Stimulated activated naive B cell treated with anti-CD40 and anti-IgM and Interleukin-4, amounts not matched to agents 10 μg/mL and 1 μg/mL and 100 μg/mL, for 72 hours (primary cell): ENCODE measurements at places on chromosomes 5 and 9.
A peak's percentile ranks its signal among the peaks of the same experiment; 100 is the strongest.

DNA sequence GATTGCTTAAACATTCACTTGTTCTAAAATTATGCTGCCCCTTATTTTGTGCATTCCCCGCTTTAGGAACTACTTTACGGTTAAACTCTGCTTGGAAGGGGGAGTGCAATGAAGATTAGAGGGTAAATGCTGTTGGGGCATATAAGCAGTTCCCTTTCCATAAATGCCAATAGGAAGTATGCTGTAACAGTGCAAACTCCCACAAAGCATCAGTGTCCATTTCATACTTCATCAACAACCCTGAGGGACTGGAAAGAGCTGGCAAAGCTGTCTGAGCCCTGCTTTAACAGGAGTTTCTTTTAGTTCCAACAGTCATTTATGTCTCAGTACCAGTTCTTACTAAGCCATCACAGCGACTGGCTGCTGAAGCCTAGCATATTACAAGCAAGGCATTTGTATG is 1.8 kb downstream of the ACTL7A start:
- no peaks in the 10 kb centered on the region for H3K27me3 ChIP-seq
- no peak overlapping the region for H3K27ac ChIP-seq
- no peak overlapping the region for H3K4me3 ChIP-seq
- H3K4me1 ChIP-seq, result no peaks in the 10 kb centered on the region

GRCh38 chr5:172410160-172410559 is 44.2 kb downstream of the SH3PXD2B start:
- peak; percentile 12 for DNase-seq
- peaks cover 5% of the 10 kb centered on the region for H3K27me3 ChIP-seq
- no peaks in the 10 kb centered on the region for H3K36me3 ChIP-seq
- no peak overlapping the region for H3K4me3 ChIP-seq
- peak overlapping the region; percentile 9 for H3K27ac ChIP-seq

DNA sequence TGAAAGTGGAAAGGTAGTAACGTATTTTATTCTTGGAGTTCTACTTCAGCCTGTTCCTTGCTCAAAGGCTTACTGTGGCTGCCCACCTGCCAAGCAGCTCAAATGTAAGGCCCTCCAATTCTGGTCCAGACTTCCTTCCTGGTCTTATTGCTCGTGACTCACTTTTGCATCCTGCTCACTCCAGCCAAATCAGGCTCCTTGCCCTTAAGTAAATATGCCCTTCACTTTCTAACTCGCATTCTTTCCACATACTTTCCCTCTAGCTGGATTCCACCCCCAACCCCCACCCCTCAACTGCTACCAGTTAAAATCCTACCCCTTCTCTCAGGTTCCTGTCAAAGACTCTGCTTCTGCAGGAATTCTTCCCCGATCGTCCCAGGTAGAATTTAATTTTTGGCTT is 96.6 kb downstream of the GALNT10 start:
- peaks cover 32% of the 10 kb centered on the region for H3K4me1 ChIP-seq
- no peak overlapping the region for H3K4me3 ChIP-seq
- H3K36me3 ChIP-seq, result no peaks in the 10 kb centered on the region
- H3K27me3 ChIP-seq, result no peaks in the 10 kb centered on the region

DNA sequence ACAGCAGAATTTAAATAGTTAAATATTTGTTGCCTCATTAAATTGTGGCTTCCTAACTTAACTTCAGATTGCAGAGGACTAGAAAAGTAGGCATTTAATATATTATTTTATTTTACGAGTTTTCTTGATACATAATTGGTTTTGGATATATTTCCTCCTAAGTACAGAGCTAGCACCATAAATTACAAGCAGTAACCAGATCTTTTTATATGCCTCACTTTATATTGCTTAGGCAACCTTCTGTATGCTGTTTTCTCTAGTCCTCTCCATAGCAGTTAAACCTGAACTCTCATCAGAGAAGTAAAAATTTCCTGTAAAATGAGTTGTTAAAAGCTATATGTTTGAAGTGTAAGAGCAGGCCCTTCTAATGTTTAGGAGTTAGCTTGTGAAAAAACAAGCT is 144.2 kb downstream of the ZCCHC7 start:
- no peak overlapping the region for H3K4me3 ChIP-seq
- H3K4me1 ChIP-seq, result peaks cover 32% of the 10 kb centered on the region
- peaks cover 33% of the 10 kb centered on the region for H3K36me3 ChIP-seq
- no peak for DNase-seq

- H3K4me1 ChIP-seq, result no peaks in the 10 kb centered on the region
- no peak overlapping the region for H3K4me3 ChIP-seq
- no peak overlapping the region for H3K27ac ChIP-seq
- no peak for DNase-seq
- H3K27me3 ChIP-seq, result no peaks in the 10 kb centered on the region
- H3K36me3 ChIP-seq, result no peaks in the 10 kb centered on the region
Measured at GRCh38 chr5:2335125-2335732, 416.2 kb downstream of the IRX2 start.

DNA sequence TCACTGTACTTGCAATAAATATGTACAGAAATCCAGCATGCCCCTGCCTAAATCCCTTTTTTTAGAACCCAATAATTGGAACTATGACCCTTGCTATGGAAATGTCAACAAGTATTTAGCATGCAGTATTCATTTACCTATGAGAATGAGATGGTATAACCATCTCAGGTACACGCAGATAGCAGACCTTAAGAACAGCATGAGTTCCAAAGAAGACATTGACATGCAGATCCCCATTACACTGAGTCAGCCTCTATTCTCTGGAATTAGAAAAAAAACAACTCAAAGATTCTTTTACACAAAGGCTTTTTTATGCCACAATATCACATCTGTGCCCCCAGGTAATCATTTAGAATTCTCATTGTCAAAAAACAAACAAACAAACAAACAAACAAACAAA is 325.6 kb upstream of the TLE4 start:
- H3K27ac ChIP-seq, result no peak overlapping the region
- no peaks in the 10 kb centered on the region for H3K36me3 ChIP-seq
- no peak for DNase-seq
- peaks cover 7% of the 10 kb centered on the region for H3K27me3 ChIP-seq
- no peaks in the 10 kb centered on the region for H3K4me1 ChIP-seq

- no peaks in the 10 kb centered on the region for H3K27me3 ChIP-seq
- peaks cover 28% of the 10 kb centered on the region for H3K4me1 ChIP-seq
- H3K4me3 ChIP-seq, result no peak overlapping the region
- H3K36me3 ChIP-seq, result no peaks in the 10 kb centered on the region
- H3K27ac ChIP-seq, result no peak overlapping the region
- no peak for DNase-seq
Measured at GRCh38 chr5:72478684-72479083, 28.5 kb downstream of the ZNF366 start.

GRCh38 chr9:125260561-125260960 is 1.1 kb upstream of the GAPVD1 start:
- no peak for DNase-seq
- H3K4me1 ChIP-seq, result peaks cover 50% of the 10 kb centered on the region
- peaks cover 20% of the 10 kb centered on the region for H3K36me3 ChIP-seq
- peak overlapping the region; percentile 98 for H3K4me3 ChIP-seq

- no peaks in the 10 kb centered on the region for H3K36me3 ChIP-seq
- no peak overlapping the region for H3K4me3 ChIP-seq
- DNase-seq, result no peak
- no peak overlapping the region for H3K27ac ChIP-seq
- H3K27me3 ChIP-seq, result no peaks in the 10 kb centered on the region
Measured at GRCh38 chr9:16322849-16323248, 547.6 kb downstream of the BNC2 start.

DNA sequence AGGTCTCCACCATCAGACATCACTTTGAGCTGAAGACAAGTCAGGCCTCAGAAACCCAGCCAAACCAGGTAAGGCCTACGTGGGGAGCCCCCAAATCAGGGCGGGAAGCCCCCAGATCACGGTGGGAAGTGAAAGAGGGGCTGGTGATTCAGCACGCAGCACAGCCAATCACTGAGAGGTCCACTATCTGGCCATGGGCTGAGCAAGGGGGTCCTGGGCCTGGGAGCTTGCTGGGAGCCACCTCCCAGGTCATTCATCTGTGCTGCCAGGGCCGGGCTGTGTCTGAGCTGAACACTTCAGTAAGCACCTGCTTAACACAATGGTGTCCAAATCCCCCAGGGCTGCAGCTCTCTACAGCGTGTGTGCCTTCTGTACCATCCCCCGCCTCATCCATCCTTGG is 15.5 kb downstream of the MED10 start:
- peaks cover 60% of the 10 kb centered on the region for H3K36me3 ChIP-seq
- H3K4me3 ChIP-seq, result no peak overlapping the region
- no peaks in the 10 kb centered on the region for H3K27me3 ChIP-seq
- no peak for DNase-seq

- H3K27ac ChIP-seq, result no peak overlapping the region
- no peak overlapping the region for H3K4me3 ChIP-seq
- no peaks in the 10 kb centered on the region for H3K4me1 ChIP-seq
- DNase-seq, result no peak
Measured at GRCh38 chr9:127207734-127208410, 56.7 kb upstream of the GARNL3 start.

- DNase-seq, result no peak
- H3K4me1 ChIP-seq, result no peaks in the 10 kb centered on the region
- H3K27me3 ChIP-seq, result no peaks in the 10 kb centered on the region
- H3K4me3 ChIP-seq, result no peak overlapping the region
- H3K27ac ChIP-seq, result no peak overlapping the region
- no peaks in the 10 kb centered on the region for H3K36me3 ChIP-seq
Measured at GRCh38 chr5:98631311-98632054, 142.0 kb upstream of the RGMB start.

DNA sequence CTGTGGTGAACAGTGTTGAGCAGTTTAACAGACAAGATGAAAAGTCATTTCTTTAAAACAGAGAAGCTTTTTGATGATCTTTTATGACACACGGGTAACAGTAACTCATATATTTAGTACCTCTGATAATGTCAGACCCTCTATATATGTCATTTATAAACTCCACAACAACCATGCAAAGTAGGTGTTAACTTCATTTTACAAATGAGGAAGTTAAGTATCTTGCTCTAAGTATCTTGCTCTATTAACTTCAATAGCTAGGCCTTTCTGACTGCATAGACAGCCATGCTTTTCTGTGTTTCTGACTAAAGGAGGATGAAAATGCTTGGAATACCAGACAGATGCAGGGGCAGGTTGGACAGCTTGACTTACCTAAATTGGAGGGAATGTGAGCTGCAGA is 1.8 kb downstream of the NUDT2 start:
- peaks cover 36% of the 10 kb centered on the region for H3K4me1 ChIP-seq
- no peak for DNase-seq
- H3K27ac ChIP-seq, result peak overlapping the region; percentile 80
- peaks cover 8% of the 10 kb centered on the region for H3K36me3 ChIP-seq

DNA sequence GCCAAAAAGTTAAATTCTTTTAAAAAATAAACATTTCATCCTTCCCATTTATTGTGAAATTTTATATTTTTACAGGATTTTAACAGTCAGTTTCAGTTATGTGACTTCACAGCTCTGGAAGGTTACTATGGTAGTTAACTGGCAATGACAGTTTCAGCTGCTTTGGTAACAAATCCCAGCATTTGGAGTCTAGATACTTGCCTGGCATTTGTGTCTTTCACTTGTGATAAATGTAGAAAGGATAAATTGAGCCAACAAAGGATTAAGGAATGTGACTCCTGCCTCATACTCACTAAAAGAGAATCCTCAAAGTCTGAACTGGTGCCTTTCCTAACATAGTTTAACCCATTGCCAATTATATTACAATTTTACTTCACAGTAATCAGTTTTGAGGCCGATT is 315.5 kb downstream of the FER start:
- peaks cover 4% of the 10 kb centered on the region for H3K36me3 ChIP-seq
- H3K27me3 ChIP-seq, result no peaks in the 10 kb centered on the region
- no peaks in the 10 kb centered on the region for H3K4me1 ChIP-seq
- no peak overlapping the region for H3K4me3 ChIP-seq

DNA sequence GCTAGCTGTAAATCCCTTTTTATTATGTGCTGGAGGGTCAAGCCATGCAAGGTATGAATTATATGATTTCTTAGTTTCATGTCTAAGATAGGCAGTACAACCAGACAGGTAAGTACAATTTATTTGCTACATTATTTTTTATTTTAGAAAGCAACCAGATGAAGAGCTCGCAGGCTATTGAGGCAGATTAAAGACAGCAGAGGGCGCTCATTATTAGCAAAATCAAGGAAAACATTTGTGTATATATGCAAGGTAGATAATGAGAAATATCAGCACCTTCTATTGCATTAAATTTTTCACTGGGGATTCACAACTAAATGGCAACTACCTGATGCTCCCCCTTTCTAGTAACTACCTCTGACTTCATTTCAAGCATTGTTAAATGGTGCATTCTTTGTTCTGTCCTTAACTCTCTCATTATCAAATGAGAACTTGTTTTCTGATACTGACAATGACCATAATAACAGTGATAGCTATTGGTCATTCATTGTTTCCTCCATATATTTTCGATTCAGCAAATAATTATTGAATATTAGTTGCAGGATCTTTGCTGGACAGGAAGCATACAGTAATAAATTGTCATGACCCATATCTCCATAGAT is 8.6 kb downstream of the SCGB3A2 start:
- H3K4me1 ChIP-seq, result no peaks in the 10 kb centered on the region
- no peaks in the 10 kb centered on the region for H3K36me3 ChIP-seq
- H3K4me3 ChIP-seq, result no peak overlapping the region

GRCh38 chr5:169521366-169521983 is 62.1 kb upstream of the SPDL1 start:
- H3K27me3 ChIP-seq, result peaks cover 20% of the 10 kb centered on the region
- no peak for DNase-seq
- H3K27ac ChIP-seq, result no peak overlapping the region
- H3K4me3 ChIP-seq, result no peak overlapping the region
- H3K4me1 ChIP-seq, result no peaks in the 10 kb centered on the region
- H3K36me3 ChIP-seq, result no peaks in the 10 kb centered on the region

GRCh38 chr5:159135896-159136531 is 36.3 kb upstream of the EBF1 start:
- no peaks in the 10 kb centered on the region for H3K36me3 ChIP-seq
- no peak overlapping the region for H3K4me3 ChIP-seq
- H3K27me3 ChIP-seq, result peaks cover 7% of the 10 kb centered on the region
- no peak overlapping the region for H3K27ac ChIP-seq

GRCh38 chr5:17330386-17330785 is 113.0 kb downstream of the BASP1 start:
- H3K27ac ChIP-seq, result no peak overlapping the region
- peaks cover 12% of the 10 kb centered on the region for H3K36me3 ChIP-seq
- DNase-seq, result no peak
- no peak overlapping the region for H3K4me3 ChIP-seq
- H3K4me1 ChIP-seq, result peaks cover 5% of the 10 kb centered on the region
- H3K27me3 ChIP-seq, result no peaks in the 10 kb centered on the region

DNA sequence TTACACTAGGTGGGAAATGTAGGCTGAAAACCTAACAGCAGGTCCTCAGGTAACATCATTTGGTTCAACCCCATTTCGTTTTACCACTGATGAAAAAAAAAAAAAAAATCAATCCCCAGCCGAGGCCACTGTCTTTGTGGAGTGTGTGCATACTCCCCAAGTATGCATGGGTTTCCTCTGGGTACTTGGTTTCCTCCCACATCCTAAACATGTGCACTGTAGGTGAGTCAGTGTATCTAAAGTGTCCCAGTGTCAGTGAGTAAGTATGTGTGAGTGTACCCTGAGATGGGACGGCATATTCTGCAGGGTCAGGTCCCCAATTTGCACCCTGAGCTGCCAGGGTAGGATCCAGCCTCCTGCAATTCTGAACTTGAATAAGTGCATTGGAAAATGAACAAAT is 966.5 kb upstream of the DMAC1 start:
- no peak overlapping the region for H3K4me3 ChIP-seq
- H3K4me1 ChIP-seq, result peaks cover 1% of the 10 kb centered on the region
- no peak for DNase-seq
- no peaks in the 10 kb centered on the region for H3K36me3 ChIP-seq
